ENCODE measurements at places on chromosomes 2 and 18.
A peak's percentile ranks its signal among the peaks of the same experiment; 100 is the strongest.

DNA sequence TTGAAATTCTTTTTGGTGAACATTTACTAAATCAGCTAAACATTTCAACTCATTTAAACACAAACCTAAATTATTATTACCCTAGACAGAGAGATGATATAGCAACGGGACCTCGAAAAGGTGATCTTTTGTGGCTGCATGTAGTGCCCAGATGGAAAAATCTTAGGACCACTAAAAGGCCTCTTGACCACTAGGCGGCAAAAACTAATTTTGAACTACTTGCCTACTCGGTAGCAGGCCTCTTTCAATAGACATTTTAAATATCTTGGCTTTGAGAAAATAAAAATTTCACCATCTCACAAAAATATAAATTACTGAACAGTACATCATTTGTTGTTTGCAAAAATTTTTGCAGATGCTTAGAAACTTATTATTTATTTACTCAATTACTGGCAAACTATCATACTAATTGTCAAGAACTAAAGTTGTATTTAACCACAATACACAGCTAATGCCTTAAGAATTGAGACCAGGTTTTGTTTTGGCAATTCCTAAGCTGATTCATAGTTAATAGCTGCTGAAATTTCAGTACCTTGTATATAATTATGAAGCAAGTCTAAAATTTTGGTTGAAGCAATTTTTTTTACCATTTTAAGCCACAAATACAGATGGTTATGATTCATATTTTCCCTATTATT, 9.4 kb downstream of the COL3A1 start:
- H3K4me3 ChIP-seq: no peak overlapping the region
- H3K36me3 ChIP-seq: no peaks in the 10 kb centered on the region
- no peak overlapping the region for H3K27ac ChIP-seq

- H3K36me3 ChIP-seq: no peaks in the 10 kb centered on the region
- H3K4me1 ChIP-seq: peaks cover 13% of the 10 kb centered on the region
- DNase-seq: no peak
- H3K27me3 ChIP-seq: peaks cover 16% of the 10 kb centered on the region
- no peak overlapping the region for H3K4me3 ChIP-seq
Observed at GRCh38 chr2:85708641-85709040, 14.5 kb downstream of the GNLY start.

DNA sequence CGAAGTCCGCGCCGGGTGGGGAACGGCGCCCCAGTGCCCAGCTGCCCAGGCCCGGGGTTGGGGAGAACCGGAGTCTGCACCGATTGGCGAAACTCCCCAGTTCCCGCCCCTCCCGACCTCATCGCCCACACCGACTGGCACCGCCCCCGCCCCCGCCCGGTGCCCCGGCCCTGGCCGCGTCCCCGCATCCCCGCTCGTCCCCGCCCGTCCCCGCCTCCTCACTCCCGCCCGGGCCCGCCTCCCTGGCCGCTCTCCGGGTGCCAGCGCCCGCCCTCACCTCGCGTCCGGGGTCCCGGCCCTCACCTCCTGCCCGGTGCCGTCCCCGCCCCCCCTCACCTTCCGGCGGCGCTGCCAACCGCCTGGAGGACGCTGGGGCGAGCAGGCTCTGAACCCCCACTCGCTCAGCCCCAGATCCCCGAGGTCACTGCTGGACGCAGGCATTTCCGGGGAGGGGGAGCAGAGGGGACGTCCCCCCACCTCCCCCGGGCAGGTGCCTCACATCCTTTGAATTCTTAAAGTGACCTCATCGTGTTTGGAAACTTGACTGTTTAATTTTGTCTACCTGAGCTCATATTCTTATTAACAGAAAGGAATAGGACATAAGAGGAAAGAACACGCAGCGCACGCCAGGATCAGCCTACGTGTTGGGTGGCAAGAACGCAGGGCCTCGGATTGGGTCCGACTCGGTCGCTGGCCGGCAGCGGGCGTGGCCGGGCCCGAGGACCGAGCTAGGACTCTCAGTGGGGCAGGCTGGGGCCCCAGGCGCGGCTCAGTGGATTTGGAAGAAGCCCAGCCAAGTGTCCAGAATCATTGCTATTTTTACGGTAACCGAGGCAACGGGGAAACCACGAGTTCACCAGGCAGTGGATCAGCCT, at the start of gene FAM110C:
Gene FAM110C (minus strand): TSS at position 35 of the 875 bp plus-strand sequence. CDS start 120 bp downstream, outside the sequence.
- H3K27ac ChIP-seq: no peak within 1 kb of the TSS
- DNase-seq: peak; percentile 67
- peaks cover 15% of the 10 kb centered on the region for H3K4me1 ChIP-seq
- H3K4me3 ChIP-seq: peak within 1 kb of the TSS; percentile 83
- H3K36me3 ChIP-seq: no peaks in the 10 kb centered on the region
- peaks cover 92% of the 10 kb centered on the region for H3K27me3 ChIP-seq

GRCh38 chr2:41871080-41871479, 176.7 kb upstream of the PKDCC start:
- H3K27me3 ChIP-seq: peaks cover 85% of the 10 kb centered on the region
- DNase-seq: peak; percentile 36
- no peak overlapping the region for H3K4me3 ChIP-seq
- H3K36me3 ChIP-seq: no peaks in the 10 kb centered on the region
- no peak overlapping the region for H3K27ac ChIP-seq

- H3K27me3 ChIP-seq: no peaks in the 10 kb centered on the region
- H3K4me1 ChIP-seq: peaks cover 82% of the 10 kb centered on the region
- H3K36me3 ChIP-seq: no peaks in the 10 kb centered on the region
- no peak for DNase-seq
- H3K4me3 ChIP-seq: no peak overlapping the region
Observed at GRCh38 chr18:48891721-48892120, 59.0 kb downstream of the SMAD7 start.

All from nephron progenitor cell (in vitro differentiated cells).